Heart right ventricle (tissue), 16 donors: ENCODE measurements at places on chromosomes 13 and 19. TPM values are rescaled to one million over a fixed set of nuclear protein-coding genes. Genes with fewer than 3 reads are reported as not detected.
A peak's percentile ranks its signal among the peaks of the same experiment; 100 is the strongest.

AP1M2 gene
- not detected for total RNA-seq

ELSPBP1 gene
- not detected for total RNA-seq

GARIN5A gene
- 2.1 TPM for total RNA-seq

ZNF536 gene
- total RNA-seq: 6.1 TPM

C1QTNF9 gene
- 1.9 TPM for total RNA-seq

CD22 gene
- total RNA-seq: 0.22 TPM

LILRA1 gene
- 0.42 TPM for total RNA-seq

ZNF99 gene
- 0.05 TPM for total RNA-seq

MBD3L2 gene
- total RNA-seq: not detected

ZNF653 gene
- 2.8 TPM for total RNA-seq

PPP1R15A gene
- total RNA-seq: 89.9 TPM

COL5A3 gene
- total RNA-seq: 4.6 TPM

NKPD1 gene
- 0.09 TPM for total RNA-seq

STAP2 gene
- total RNA-seq: 3.4 TPM

FAM83E gene
- total RNA-seq: not detected

PSG6 gene
- not detected for total RNA-seq

CABP5 gene
- total RNA-seq: not detected

DNA sequence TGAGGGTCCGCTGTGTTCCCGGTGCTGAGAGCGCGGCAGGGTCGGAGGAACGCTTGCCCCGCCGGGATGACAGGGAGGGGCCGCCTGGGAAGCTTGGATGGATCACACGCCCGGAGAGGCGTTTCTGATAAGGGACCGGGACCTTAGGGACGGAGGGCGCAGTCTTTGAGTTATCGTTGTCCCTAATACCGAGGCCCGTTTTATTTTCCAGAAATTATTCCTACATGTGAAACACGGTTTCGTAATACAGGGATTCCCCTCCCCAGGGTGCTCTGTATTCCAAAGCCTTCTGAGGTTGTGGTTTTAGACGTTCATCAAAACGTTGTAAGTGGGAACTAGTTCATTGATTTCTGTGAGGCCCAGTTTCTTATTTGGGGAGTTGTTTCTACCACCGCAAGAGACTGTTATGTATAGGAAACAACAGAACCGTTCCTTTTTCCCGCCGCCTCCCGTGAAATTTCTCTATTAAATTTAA lies 752 bp downstream of the PDCD5 start:
- H3K27ac ChIP-seq: peak overlapping the region; percentile 95
- peak overlapping the region; percentile 76 for H3K4me3 ChIP-seq
- peak; percentile 37 for DNase-seq
- H3K27me3 ChIP-seq: no peaks in the 10 kb centered on the region

- H3K27me3 ChIP-seq: no peaks in the 10 kb centered on the region
- peak; percentile 83 for DNase-seq
- peak within 1 kb of the TSS; percentile 68 for H3K27ac ChIP-seq
- H3K36me3 ChIP-seq: no peaks in the 10 kb centered on the region
- H3K4me3 ChIP-seq: peak within 1 kb of the TSS; percentile 73
Observed at GRCh38 chr13:52405767-52406494, at the start of gene THSD1. Gene THSD1, minus strand, starts transcription at chr13:52406172. Its CDS starts 3,572 bp downstream, at chr13:52402600.

- no peaks in the 10 kb centered on the region for H3K36me3 ChIP-seq
- H3K4me3 ChIP-seq: no peak overlapping the region
- H3K27me3 ChIP-seq: no peaks in the 10 kb centered on the region
- H3K4me1 ChIP-seq: no peaks in the 10 kb centered on the region
Observed at GRCh38 chr19:42140125-42140754, 8.0 kb upstream of the POU2F2 start.

GRCh38 chr13:79780240-79780639 lies 299.3 kb downstream of the NDFIP2 start:
- H3K36me3 ChIP-seq: no peaks in the 10 kb centered on the region
- H3K4me1 ChIP-seq: no peaks in the 10 kb centered on the region
- H3K27me3 ChIP-seq: no peaks in the 10 kb centered on the region
- H3K4me3 ChIP-seq: no peak overlapping the region

GRCh38 chr13:95642999-95643398 lies 1.5 kb downstream of the DZIP1 start:
- H3K27ac ChIP-seq: no peak overlapping the region
- peaks cover 22% of the 10 kb centered on the region for H3K4me1 ChIP-seq
- H3K36me3 ChIP-seq: no peaks in the 10 kb centered on the region

- H3K27ac ChIP-seq: no peak overlapping the region
- H3K4me1 ChIP-seq: no peaks in the 10 kb centered on the region
- H3K27me3 ChIP-seq: no peaks in the 10 kb centered on the region
- no peaks in the 10 kb centered on the region for H3K36me3 ChIP-seq
Observed at GRCh38 chr13:65964672-65965071, 1265.5 kb downstream of the PCDH9 start.

DNA sequence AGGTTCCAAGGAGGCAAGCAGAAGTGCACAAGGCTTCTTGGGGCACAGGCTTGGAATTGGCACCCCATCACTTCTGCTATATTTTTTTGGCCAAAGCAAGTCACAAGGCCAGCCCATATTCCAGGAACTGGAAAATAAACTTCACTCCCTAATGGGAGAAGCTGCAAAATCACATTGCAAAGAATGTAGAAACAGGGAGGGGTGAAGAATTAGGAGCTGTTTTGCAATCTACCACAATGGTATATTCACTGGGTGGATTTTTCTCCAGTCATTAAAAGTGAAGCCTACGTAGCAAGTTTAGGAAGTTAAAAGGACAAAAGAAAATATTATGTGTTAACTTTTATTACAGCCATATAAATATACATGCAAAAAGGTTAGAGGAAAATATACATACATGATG lies 464.8 kb downstream of the COG6 start:
- H3K27ac ChIP-seq: peak overlapping the region; percentile 61
- no peak for DNase-seq
- no peaks in the 10 kb centered on the region for H3K27me3 ChIP-seq
- no peak overlapping the region for H3K4me3 ChIP-seq
- no peaks in the 10 kb centered on the region for H3K4me1 ChIP-seq

DNA sequence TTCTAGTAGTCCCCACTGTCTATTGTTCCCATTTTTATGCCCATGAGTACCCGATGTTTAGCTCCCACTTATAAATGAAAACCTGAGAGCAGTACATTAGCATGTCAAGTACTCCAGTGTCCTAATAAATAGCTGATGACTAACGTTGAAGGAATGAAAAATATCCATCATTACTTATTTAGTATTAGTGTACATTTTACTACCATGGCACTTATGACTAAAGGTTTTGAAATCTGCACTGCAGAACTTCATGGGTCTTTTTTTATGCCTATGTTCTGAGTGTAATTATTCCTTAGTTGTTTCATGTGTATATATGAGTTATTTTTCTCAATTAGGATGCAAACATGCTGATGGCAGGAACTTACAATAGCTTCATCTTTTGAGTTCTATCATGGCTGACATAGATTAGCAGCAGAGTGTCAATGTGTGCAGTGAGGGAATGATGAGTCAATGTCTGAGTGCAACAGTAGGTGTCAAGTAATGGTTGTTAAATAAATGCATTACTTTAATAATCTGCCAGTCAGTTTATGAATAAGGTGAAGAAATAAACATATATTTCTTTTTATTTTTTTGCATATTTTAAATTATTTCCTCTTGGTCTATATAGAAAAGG lies 188.4 kb downstream of the ITGBL1 start:
- H3K4me1 ChIP-seq: no peaks in the 10 kb centered on the region
- no peak for DNase-seq
- no peaks in the 10 kb centered on the region for H3K36me3 ChIP-seq
- no peaks in the 10 kb centered on the region for H3K27me3 ChIP-seq
- H3K27ac ChIP-seq: no peak overlapping the region
- H3K4me3 ChIP-seq: no peak overlapping the region

GRCh38 chr19:18320865-18321733 lies 1.8 kb downstream of the LSM4 start:
- peaks cover 68% of the 10 kb centered on the region for H3K4me1 ChIP-seq
- no peak overlapping the region for H3K4me3 ChIP-seq
- H3K36me3 ChIP-seq: no peaks in the 10 kb centered on the region
- no peaks in the 10 kb centered on the region for H3K27me3 ChIP-seq
- no peak for DNase-seq

DNA sequence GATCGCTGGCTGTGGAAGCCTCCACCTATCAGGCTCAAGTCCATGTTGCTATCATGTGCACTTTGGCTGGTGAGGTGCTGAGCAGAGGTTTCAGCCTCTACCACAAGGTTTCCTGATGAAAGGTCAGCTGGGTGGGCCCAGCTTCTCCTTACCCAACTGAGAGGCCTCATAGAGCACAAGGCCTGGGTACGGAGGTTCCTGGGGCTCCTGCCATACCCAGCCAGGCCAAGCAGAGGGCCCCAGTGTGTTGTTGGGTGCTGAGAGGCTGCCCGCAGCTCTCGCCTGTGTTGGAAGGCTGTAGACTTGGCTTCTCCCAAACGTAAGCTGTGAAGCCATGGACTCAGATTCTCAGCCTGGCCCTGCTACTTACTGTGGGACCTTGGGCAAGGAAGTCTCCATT lies 28.2 kb downstream of the ACTN4 start:
- peak overlapping the region; percentile 81 for H3K27ac ChIP-seq
- no peak for DNase-seq
- no peaks in the 10 kb centered on the region for H3K27me3 ChIP-seq
- H3K4me1 ChIP-seq: peaks cover 53% of the 10 kb centered on the region
- no peak overlapping the region for H3K4me3 ChIP-seq

- H3K27ac ChIP-seq: no peak overlapping the region
- H3K36me3 ChIP-seq: peaks cover 90% of the 10 kb centered on the region
- DNase-seq: no peak
- no peaks in the 10 kb centered on the region for H3K4me1 ChIP-seq
- no peaks in the 10 kb centered on the region for H3K27me3 ChIP-seq
- H3K4me3 ChIP-seq: no peak overlapping the region
Observed at GRCh38 chr13:37029617-37030016, 29.0 kb downstream of the EXOSC8 start.

- no peaks in the 10 kb centered on the region for H3K36me3 ChIP-seq
- peaks cover 5% of the 10 kb centered on the region for H3K4me1 ChIP-seq
- H3K4me3 ChIP-seq: no peak overlapping the region
Observed at GRCh38 chr13:94239135-94239534, 240.3 kb downstream of the DCT start.

DNA sequence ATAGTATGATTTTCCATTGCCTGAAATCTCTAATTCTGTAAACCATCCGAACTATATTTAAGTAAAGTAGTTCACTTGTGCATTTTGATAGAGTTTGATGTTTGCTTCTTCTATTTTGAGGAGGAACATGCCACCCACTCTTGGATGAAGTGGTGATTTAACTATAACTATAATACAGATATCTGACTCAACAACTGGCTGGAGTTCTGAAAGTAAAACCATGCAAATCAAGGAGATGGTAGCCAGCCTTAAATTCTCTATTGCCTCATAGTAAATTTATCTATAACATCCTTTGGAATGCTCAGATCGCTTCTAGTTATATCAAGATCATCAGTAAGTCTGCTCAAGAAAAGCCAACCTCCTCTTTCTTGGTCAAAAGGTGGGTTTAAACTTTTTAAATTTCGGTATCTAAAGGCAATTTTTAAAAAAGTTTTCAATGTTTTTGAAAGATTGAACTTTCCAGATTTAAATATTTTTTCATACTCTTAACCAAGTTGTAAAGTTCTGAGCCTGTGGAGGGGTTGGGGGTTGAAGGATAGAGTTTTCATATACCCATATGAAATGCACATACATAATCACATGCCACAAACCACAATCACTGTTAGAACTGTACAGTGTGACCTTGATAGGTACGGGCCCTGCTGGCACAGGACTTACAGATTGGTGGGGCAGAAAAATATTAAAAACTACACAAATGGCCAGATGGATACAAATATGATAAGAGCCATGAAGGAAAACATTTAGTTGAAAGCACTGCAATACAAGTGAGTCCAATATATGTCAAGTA lies 90.5 kb upstream of the RFC3 start:
- H3K4me1 ChIP-seq: peaks cover 10% of the 10 kb centered on the region
- no peak overlapping the region for H3K27ac ChIP-seq
- no peaks in the 10 kb centered on the region for H3K27me3 ChIP-seq
- H3K4me3 ChIP-seq: no peak overlapping the region

DNA sequence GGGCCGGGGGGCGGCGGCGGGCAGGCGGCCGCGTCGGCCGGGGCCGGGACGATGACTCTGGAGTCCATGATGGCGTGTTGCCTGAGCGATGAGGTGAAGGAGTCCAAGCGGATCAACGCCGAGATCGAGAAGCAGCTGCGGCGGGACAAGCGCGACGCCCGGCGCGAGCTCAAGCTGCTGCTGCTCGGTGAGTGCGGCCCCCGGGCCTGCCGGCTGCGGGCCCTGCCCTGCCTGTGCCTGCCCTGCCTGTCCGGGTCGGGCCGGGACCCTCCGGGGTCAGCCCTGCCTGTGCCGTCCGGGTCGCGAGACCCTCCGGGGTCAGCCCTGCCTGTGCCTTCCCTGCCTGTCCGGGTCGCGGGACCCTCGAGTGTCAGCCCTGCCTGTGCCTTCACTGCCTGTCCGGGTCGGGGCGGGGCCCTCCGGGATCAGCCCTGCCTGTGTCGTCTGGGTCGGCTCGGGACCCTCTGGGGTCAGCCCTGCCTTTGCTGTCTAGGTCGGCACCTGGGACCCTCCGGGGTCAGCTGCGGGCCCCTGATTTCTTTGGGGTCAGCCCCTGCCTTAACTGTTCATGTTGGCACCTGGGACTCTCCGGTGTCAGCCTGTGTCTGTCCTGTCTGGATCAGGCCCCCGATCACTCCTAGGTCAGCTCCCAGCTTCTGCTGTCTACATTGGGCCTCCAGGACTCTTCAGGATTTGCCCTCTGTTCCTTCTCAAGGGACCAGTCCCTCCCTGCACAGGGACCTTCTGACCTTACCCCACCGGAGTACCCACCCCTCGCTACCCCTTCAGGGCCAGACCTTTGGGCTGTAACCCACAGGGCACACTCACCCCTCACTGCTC lies 659 bp downstream of the GNA11 start:
- no peaks in the 10 kb centered on the region for H3K36me3 ChIP-seq
- peaks cover 32% of the 10 kb centered on the region for H3K27me3 ChIP-seq
- H3K4me3 ChIP-seq: peak overlapping the region; percentile 97
- DNase-seq: no peak
- peaks cover 40% of the 10 kb centered on the region for H3K4me1 ChIP-seq

- no peak overlapping the region for H3K27ac ChIP-seq
- no peak for DNase-seq
- H3K36me3 ChIP-seq: no peaks in the 10 kb centered on the region
- no peaks in the 10 kb centered on the region for H3K4me1 ChIP-seq
- H3K27me3 ChIP-seq: no peaks in the 10 kb centered on the region
Observed at GRCh38 chr13:100526318-100527000, 62.1 kb downstream of the GGACT start.
